Hepatic stellate cell (primary cell): ENCODE measurements at places on chromosomes 1 and 21.

DNA sequence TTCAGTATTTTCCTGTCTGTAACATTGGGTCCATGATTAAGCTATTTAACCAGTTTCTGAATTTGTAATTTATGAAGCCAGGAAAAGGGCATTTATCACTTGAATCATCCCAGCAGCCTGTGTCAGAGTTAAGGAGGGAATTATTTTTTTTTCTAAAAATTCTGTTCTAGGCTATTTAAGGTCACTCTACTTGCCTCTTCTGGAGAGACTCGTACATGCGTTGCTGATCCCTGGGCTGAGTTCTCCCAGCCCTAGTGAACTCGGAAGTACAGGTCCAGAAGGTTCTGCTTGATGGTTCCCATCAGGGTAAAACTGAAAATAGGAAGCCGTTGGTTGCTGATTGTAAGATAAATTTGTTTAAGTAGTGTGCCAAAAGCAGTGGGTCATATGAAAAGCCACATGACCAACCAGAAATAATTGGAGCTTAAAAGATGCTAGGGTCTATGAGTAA is 90.7 kb downstream of the GPR88 start:
- no peak for DNase-seq

GRCh38 chr1:4935807-4936206 is 281.4 kb downstream of the AJAP1 start:
- no peak for DNase-seq

DNA sequence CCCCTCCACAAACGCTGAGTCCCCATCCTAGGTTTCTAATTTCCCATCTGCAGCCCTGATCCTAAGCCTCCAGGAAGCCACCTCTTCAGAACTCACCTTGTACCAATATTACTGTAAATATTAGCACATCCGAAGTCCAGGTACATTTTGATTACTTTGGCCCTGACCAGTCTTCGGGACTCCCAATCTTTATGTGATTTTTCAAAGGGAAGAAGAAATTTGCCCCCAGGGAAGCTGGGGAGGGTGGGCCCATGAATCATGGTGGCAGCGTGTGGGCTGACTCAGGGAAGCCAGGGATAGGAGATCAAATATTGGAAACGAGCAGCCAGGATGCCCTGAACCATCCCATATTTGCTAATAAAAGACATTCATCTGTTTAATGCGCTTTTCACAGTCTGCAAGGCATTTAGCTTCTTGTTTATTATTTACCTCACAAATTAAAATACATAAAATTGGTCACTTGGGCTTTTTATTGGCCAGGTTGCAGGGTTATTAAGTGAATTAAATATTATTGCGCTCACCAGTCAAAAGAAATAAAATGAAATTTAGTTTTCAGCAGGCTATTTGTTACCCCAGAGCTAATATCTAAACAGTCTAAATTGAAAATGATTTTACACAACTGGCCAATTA is 46.6 kb downstream of the KIAA0040 start:
- DNase-seq: no peak

DNA sequence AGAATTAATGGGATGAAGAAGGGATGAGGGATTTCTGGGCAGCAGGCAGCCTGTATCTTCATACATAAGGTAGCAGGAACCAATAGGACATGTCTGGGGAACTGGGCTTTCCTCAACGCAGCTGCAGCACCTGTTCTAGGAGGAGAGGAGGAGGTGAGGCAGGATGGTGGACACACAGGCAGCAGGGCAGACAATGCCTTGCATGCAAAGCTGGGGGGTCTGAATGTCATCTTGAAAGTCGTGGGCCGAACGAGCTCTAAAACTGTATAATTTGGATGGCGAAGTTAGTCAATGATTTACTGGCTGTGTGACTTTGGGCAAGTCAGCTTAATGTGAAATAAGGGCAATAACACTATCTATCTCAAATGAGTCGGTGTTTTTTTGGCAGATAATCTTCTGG is 124.4 kb downstream of the BEND5 start:
- no peak for DNase-seq

DNA sequence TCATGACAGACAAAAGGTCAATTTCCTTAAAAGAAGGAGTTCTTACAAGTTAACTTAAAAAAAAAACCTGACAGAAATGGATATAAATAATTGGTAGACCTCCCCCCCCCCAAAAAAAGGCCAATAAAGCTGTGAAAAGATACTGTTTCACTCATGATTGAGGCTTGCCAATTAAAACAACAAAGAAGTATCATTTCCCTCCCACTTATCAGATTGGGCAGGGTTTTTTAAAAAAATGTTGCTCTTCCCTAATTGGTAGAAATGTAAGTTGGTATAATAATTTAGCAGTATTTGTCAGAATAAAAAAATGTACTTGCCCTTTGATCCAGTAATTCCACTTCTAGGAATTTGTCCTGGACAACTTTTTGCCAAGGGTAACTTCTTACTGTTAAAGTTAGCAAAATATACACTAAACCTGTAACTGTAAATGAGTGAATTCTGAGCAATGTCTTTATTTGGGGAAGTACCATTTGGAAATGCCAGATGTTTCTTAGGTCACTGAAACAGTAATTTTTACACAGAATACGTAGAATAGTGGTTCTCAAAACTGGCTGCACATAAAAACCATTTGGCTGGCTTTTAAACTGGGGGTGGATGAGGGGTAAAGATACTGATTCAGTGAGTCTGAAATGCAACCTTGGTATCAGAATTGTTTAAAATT is 17.5 kb downstream of the RNF2 start:
- DNase-seq: no peak

DNA sequence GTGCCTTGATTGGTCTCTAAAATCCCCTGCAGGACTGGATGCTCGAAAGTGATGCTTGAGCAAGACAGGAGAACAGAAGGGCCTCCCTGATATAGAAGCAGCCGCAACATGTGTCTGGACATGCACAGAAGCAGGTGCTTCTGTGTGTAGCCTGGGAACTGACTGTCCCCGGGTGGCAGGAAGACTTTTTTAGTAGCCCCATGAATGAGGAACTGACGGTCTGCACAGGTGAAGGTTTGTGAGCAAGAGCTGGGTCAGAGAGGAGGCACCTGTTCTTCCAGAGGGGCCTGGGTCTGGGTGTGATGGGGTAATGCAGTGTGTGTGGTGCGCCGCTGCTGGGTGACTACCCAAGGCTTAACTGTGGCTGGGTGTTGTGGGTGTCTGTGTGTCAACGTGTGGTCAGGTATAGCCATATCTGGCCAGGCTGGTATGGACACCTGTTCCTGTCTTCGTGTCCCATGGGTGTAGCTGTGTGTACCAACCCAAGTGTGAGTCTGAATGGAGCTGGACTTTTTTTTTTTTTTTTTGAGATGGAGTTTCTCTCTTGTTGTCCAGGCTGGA is 39.1 kb upstream of the FOXO6 start:
- DNase-seq: no peak

DNA sequence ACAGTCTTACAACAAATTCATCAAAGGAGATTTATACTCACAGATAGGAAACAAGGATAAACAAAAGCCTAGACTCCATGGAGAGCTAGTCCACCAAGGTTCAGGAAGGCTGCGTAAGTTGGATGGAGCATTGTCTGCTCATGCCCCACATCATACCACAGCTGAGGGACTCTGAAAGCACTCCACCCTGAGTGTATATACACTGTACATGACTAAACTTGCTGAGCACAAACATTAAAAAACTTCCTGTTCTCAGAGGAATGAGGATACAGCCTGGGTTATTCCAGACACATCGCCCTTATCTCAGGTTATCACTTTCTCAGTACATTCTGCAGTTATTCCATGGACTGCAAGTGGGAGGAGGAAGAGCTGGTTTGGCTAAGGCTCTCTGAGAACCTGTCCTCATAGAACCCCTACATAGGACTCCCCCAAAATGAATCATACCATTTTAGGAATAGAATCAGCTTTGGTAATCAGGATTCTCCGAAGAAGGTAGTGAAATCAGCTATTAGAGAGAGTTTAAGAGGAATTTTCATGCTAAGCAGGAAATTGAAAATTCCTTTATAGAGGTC is 58.0 kb upstream of the PRMT6 start:
- DNase-seq: no peak

GRCh38 chr1:51565009-51565408 is 45.9 kb upstream of the EPS15 start:
- DNase-seq: no peak

GRCh38 chr1:195664628-195665027 is 943.6 kb downstream of the KCNT2 start:
- DNase-seq: no peak

- DNase-seq: peak; percentile 27
Measured at GRCh38 chr1:244989813-244990212, 125.5 kb upstream of the HNRNPU start.

DNA sequence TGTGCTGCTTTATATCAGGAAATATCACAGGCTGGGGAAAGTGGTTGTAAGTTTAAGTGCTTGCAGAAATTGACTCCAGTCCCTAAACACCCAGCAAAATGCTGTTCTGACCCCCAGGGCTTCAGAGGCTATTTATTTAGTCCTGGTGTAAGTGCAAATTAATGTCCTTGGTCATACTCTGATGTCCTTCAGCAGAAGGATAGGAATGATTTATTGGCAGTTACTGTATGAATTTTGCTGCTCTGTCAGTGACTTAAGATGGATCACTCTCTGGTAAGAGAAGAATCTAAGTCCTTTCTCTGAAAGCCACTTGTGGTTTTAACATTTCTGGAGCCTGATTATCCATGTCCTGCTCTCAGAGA is 21.9 kb downstream of the FAM20B start:
- DNase-seq: no peak

DNA sequence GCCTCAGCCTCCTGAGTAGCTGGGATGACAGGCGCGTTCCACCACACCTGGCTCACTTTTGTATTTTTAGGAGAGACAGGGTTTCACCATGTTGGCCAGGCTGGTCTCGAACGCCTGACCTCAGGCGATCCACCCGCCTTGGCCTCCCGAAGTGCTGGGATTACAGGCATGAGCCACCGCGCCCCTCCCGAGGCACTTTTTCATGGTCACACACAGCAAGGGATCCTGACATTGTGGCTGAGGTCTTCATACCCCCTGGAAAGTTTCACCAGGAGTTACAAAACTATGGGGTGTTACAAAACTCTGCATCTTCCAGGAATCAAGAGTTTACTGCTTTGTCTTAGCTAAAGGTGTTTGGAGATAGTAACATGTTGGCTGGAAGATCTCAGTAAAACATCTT is 234.3 kb upstream of the TMEM51 start:
- DNase-seq: no peak

GRCh38 chr1:110524311-110525248 is 5.6 kb upstream of the KCNA10 start:
- peak; percentile 42 for DNase-seq

DNA sequence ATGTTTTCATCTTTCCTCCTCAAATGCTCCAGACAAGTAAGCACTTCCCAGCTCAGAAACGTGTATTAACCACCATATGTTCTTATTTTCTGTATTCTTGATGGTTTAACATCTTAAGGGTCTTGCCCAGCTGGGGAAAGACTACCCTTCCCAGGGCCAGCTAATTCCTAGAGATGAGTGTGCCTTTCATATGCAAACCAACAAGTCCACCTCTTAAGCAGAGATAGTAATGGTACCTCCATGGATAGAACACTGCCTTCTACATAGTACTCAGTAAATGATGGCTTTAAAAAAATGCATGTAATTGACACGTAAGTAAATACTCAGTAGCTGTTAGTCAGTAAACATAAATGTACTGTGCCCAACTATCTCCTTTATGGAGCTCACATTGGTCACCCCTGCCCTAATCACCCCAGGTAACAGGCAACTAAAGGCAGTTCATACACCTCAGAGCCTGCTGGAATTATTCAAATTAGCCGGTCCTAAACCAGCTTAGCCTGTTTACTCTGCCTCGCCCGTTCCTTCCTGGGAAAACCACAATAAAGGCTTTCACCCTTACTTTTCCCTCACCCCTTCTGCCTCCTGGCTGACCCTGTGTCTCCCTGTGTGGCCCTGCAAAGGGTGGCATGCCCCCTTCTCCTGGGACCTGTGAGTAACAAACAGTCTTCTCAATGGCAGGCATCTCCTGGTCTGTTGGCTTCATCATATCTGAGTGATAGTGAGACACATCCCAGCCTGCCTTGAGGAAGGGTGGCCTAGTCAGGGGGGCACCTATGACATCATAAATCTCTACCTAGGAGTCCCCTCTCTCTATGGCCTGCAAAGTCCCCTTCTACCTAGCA is 40.1 kb upstream of the KLHDC7A start:
- DNase-seq: no peak

GRCh38 chr1:44270686-44271628 is 57.7 kb downstream of the DMAP1 start:
- no peak for DNase-seq

DNA sequence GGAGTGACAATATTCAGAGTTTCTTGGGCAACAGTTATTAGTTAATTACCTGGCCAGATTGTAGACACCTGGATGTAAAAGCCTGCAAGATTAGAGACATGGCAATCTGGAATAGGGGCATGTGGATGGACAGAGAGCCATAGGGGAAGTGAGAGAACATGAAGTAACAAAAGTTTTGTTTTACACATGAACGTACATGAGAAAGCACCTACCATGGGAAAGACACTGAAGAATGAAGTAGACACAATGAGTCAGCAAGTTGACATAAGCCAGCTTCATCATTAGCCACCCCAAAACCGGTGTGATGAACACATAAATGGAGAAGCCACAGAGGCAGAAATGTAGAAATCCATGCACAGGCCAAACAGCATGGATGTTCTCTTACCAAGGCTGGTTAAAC is 462.1 kb upstream of the C1orf87 start:
- DNase-seq: no peak

GRCh38 chr1:228349701-228350171 is 56.9 kb downstream of the TRIM11 start:
- DNase-seq: no peak

GRCh38 chr1:112703706-112704105 is 3.2 kb downstream of the RHOC start:
- no peak for DNase-seq

- no peak for DNase-seq
Measured at GRCh38 chr1:107791348-107791747, 173.6 kb downstream of the VAV3 start.

GRCh38 chr1:27142464-27142863 is 12.5 kb downstream of the SLC9A1 start:
- no peak for DNase-seq

DNA sequence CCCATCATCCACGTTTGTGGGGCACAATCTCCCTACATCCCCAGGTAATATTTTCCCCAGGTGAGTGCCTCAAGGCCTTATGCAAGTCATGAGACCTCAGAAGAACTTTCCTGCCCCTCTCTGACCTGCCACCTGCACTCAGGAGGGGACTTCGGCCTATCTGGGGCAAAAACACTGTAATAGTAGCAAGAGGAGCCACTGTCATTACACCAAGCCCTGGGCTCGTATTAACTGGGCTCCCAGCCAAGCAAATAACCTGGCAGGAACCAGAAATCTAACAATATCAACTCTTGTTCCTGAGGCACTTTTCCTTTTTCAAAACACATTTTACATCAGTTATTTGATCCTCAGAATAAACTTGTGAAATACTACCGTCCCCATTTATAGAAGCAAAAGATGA is 30.9 kb downstream of the LAMB3 start:
- DNase-seq: no peak

DNA sequence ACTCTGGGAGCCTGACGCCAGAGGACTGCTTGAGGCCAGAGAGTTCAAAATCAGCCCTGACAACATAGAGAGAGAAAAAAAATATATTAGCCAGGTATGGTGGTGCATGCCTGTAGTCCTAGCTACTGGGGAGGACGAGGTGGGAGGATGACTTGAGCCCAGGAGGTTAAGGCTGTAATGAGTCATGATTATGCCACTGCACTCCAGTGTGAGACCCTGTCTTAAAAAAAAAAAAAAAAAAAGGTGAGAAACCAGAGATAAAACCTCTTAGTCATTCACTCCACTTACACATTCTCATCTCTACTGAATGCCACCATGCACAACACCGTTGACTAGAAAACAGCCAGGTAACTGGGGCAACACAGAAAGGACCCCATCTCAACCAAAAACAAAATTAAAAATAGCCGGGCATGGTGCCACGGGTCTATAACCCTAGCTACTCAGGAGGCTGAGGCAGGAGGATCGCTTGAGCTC is 178.1 kb downstream of the SLC45A1 start:
- no peak for DNase-seq
